ENCODE measurements at places on chromosomes 13 and 19.

DNA sequence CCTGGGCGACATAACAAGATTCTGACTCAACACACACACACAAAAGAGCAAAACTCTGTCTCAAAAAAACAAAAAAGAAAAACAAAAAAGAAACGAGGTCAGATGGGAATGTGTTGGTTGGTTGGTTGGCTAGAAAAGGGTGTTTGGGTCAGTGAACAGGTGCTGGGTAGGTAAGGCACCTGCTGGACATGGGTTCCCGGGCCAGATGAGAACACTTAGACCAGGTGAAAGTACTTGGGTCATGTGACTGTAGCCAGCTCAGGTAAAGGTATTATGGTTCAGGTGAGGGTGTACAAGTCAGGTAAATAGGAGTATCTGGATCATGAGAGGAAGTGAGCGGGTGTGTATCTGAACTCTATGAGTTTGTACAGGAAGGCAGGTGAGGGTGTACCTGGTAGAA lies 14.5 kb upstream of the ZNF414 start:
- no peak for DNase-seq

- DNase-seq, result no peak
These were observed 1.7 kb upstream of the USPL1 start for GRCh38 chr13:30615866-30616541.

DNA sequence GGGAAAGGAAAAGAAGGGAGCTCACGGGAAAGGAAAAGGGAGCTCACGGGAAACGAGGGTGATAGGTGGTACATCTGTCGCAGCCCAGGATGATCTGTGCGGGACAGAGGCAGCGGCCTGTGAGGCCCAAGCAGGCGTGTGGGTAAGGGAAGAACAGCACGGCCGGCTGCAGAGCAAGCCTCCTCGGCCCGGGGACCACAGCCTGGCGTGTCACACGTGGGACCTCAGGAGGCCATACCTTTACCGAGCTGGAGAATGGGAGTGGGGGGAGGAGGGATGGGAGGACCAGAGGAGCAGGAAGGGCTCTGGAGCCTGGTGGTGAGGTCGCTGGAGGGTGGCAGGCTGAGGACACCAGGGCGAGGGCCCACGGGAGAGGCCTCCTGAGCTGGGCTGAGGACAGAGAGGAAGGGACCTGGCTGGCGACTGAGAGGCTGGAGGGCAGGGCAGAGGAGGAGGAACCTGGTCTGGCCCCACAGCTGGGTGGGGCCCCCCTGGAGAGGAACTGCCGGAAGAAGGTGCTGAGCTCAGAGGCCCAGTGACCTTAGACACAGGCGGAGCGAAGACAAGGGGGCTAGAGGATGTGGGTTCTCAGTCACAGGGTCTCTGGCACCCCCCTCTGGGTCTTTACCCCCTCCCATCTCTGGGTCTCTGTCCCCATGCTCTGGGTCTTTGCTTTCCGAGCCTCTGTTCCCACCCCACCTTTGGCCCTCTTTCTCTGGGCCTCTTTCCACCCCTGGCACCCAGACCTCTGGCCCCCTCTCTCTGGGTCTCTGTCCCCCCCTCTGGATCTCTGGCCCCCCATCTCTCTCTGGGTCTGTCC lies 2.9 kb upstream of the FTL start:
- peak; percentile 62 for DNase-seq

- DNase-seq, result no peak
These were observed 5.2 kb upstream of the MYDGF start for GRCh38 chr19:4675346-4675745.

- peak; percentile 68 for DNase-seq
These were observed 4.9 kb upstream of the PALM start for GRCh38 chr19:703651-704446.

- DNase-seq, result peak; percentile 30
These were observed 443.9 kb downstream of the FGF9 start for GRCh38 chr13:22114630-22115311.

GRCh38 chr19:718991-719512 lies 10.3 kb downstream of the PALM start:
- no peak for DNase-seq

GRCh38 chr13:99894840-99895443 lies 76.6 kb downstream of the ZIC5 start:
- DNase-seq, result no peak

DNA sequence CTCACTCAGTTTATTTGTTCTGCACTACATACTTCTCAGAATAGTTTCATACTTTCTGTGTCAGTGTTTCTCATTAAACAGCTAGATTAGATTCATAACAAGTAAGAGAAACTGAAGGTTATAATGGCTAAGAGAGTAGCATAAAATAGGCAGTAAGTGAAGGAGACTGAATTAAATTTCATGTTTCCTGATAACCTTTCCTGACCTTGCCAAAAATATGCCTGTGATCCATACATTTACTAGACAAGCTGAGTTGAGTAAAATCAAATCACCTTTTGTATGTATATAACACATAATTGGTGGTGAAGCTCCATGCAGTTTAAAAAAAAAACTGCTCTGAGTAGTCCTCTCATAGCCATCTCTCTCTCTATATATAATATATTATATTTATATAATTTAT lies 545.3 kb upstream of the PCDH20 start:
- DNase-seq, result no peak

GRCh38 chr13:40518481-40518882 lies 148.0 kb downstream of the FOXO1 start:
- peak; percentile 92 for DNase-seq

- DNase-seq, result no peak
These were observed 26.5 kb downstream of the CEACAM1 start for GRCh38 chr19:42501733-42502132.

DNA sequence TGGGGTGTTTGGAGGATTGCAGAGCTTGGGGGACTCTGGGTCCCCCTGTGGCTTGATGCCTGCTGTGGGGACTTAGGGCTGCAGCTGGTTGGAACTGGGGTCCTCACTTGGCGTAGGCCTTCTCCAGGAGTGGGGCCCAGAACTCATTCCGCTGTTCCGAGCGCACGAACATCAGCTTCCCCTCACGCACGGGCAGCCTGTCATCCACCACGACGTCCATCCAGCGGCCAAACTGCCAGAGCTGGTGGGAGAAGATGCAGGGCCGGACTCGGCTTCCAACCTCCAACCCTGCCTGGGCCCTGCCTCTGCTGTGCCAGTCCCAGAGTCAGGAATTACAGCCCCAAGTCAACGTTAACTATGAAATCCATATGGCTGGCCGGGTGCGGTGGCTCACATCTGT lies 2.6 kb downstream of the CAPN12 start:
- DNase-seq, result no peak

- DNase-seq, result no peak
These were observed 180.9 kb downstream of the PCCA start for GRCh38 chr13:100269837-100270236.

- DNase-seq, result no peak
These were observed 61.7 kb downstream of the PDS5B start for GRCh38 chr13:32647926-32648325.

DNA sequence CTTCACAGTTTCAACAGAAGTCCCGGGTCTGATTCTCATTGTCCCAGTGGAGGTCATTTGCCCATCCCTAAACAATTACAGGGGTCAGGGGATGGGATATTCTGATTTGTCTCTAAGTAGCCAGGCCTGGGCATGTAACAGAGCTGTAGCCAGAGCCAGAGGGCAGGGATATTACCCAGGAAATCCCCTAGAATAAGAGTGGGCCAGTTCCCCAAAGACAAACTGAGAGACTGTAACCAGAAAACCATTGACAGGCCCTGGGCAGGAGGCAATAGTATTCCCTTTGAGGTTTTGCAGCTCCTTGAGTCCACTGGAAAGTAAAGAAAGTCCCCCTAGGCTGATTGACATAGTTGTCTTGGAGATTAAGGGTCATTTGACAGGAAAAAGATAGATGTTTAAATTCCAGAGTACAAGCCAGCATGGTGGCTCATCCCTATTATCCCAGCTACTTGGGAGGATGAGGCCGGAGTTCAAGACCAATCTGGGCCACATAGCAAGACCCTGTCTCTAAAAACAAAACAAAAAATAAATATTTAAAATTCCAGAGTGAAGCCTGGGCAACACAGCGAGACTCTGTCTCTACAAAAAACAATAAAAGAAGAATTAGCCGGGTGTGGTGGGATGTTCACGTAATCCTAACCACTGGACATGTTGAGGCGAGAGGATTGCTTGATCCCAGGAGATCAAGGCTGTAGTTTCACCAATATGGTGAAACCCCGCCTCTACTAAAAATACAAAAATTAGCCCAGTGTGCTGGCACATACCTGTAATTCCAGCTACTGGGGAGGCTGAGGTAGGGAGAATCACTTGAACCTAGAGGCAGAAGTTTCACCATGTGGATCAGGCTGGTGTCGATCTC lies 1.9 kb upstream of the SDHAF1 start:
- no peak for DNase-seq

DNA sequence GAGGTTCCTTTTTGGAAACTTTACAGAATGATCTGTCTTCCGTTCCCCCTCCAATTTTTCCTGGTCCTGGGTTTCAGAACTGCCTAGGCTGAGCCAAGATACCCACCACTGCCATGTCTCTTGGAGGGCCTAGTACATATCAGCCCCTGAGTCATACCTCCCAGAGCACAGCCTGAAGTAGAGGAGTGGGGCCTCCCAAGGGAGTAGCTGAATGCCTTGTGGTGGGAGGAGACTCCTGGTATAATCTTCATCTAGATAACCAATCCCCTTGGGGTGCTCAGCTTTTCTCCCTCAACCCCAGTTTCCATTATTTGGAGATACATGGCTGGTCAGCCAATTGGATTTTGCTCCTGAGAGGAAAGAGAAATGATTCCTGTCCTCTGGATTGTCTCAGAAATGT lies 30.3 kb downstream of the ZNF763 start:
- DNase-seq, result no peak

DNA sequence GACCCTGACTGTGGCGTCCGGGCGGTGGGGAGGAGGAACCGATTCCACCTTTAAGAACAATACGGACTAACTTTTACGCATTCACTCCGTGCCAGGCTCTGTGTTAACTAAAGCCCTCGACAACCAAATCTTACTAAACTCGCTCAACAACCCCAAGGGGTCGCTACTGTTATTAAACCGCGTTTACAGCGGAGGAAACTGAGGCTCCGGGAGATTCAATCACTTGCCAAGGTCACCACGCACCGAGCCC lies 1.2 kb downstream of the SAMD1 start:
- peak; percentile 33 for DNase-seq

DNA sequence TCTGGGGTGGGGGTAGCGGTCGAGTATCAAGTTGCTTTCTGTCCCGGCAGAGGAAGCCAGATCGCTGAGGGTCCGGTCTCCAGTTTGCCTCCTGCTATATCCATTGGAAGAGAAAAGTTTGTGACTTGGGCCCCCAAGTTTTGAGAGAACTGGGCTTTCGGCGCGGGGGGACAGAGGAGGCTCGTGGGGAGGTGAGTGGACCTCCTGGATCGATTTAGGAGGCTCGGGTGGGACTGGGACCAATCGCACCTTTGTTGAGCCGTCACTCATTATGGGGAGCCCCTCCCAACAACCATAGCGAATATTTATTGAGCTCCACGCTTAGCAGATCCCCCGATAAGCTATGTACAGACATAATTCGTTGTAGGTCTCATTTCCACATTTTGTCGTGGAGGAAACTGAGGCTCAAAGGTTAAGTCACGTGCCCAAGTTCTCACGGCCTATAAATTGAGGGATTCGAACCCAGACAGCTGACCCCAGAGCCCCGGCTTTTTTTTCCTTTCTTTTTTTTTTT lies 909 bp downstream of the RFXANK start:
- DNase-seq, result no peak

- DNase-seq, result peak; percentile 82
These were observed 2.7 kb downstream of the B3GNT3 start for GRCh38 chr19:17797424-17798201.

DNA sequence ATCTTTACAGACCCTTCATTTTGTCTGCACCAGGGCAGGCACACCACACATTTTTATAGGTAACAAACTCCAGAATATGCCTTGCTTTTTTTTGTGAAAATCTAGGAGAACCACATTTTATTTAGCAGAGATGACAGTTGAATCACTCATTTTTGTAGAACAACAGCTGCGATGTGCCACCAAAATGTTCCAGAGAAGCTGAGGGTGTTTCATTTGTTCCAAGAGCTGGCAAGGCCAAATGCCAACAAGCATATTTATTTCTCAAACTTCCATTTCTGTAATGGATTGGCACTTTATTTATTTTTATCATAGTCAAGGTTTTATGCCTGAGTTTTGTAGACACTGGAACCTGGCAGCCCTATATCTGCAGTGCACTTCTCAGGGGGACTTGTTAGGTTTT lies 10.4 kb downstream of the OLFM4 start:
- no peak for DNase-seq

DNA sequence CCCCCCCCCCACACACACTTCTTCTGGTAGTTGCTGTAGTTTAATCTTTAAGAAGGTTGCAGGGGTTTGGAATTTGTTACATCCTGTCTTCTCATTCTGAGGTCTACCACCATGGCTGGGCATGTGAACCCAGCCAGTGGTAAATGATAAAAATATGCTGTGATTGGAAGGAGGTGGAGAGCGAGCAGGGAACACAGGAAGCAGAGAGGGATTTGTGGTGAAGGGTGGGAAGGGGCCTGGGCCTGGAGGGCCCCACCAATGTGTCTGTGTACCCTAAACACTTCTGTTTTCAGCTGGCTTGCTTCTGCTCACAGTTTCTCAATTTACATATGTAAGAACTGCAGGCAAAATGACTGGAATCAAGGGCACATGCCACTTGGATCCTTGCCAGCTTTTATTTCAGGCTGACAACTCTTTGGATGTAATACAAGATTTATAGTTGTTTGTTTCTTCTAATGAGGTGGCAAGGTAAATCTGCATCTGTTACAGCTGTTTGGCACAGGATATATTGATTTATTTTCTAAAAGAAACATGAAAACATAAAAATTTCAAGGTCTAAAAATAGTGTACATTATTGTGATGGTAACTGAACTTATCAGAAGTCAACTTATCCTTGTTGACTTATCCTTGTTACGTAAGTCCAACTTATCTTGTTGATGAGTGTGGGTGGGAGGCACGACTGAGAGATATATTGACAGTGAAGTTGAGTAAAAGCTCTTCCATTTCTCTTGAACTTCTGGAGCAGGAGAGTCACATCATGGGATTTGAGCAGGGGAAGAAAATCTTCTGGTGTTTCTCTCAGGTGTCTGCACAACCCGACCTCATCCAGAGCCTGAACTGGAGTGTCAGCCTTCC lies 313.2 kb downstream of the SHISA2 start:
- DNase-seq, result peak; percentile 10

GRCh38 chr19:39193803-39194202 lies 3.0 kb upstream of the NCCRP1 start:
- DNase-seq, result no peak

- DNase-seq, result no peak
These were observed 51.8 kb downstream of the CCDC70 start for GRCh38 chr13:51913421-51914136.

- DNase-seq, result no peak
These were observed 5.8 kb downstream of the FCHO1 start for GRCh38 chr19:17757125-17757524.
